ENCODE measurements at places on chromosomes 6 and 20.

GRCh38 chr6:158536891-158537798 lies 22.7 kb upstream of the TMEM181 start:
- DNase-seq: peak; percentile 31

DNA sequence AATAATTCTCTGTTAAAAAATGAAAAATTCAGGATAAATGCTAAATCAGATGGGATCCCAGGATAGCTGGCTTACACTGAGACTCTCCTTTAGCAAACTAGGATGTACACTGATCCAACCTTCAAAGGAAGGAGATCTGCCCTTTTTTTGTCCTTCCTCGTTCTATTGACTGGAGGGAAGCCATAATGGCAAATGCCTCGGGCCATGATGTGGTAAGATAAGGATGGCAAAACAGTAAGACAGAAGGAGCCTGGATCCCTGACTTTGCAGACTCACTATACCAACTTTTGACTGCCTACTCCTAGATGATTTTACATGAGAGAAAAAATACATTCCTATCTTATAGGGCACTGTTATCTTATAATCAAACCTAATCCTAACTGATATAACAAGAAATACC lies 156.9 kb upstream of the BEND3 start:
- no peak for DNase-seq

GRCh38 chr20:54475334-54476168 lies at the start of gene DOK5:
DOK5 (plus strand) TSS chr20:54475593; CDS start chr20:54475947, 354 bp downstream.
- no peak for DNase-seq

DNA sequence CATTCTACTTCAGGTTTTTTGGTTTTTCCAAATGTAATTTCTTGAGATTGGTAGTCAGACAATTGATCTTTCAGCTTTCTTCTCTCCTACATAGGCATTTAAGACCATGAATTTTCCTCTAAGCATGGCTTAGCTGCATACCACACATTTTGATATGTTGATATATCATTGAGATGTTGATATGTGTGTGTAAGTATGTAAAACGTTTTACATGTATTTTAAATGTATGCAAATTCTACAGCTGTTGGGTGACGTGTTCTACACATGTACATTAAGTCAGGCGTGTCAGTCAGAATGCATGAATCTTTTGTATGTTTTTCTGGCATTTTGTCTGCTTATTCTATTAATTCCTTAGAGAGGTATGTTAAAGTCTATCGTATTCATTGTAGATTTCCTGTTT lies 228.2 kb downstream of the CDH26 start:
- no peak for DNase-seq

DNA sequence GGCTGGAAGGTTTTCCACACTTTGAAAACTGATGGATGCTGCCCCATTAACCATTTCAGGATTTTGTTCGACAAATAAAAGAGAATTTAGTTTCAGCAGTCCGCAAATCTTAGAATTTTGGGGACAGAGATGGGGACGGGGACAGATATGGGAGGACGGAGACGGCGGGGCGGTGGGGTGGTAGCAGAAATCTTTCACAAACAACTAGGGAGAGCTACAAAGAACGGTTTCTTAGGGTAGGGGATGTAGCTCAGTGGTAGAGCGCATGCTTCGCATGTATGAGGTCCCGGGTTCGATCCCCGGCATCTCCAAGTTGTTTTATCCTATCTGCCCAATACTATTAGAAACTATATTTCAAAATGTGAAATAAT lies 15.1 kb downstream of the HMGN4 start:
- peak; percentile 89 for DNase-seq

GRCh38 chr20:34461779-34462087 lies 54.5 kb upstream of the DYNLRB1 start:
- no peak for DNase-seq

DNA sequence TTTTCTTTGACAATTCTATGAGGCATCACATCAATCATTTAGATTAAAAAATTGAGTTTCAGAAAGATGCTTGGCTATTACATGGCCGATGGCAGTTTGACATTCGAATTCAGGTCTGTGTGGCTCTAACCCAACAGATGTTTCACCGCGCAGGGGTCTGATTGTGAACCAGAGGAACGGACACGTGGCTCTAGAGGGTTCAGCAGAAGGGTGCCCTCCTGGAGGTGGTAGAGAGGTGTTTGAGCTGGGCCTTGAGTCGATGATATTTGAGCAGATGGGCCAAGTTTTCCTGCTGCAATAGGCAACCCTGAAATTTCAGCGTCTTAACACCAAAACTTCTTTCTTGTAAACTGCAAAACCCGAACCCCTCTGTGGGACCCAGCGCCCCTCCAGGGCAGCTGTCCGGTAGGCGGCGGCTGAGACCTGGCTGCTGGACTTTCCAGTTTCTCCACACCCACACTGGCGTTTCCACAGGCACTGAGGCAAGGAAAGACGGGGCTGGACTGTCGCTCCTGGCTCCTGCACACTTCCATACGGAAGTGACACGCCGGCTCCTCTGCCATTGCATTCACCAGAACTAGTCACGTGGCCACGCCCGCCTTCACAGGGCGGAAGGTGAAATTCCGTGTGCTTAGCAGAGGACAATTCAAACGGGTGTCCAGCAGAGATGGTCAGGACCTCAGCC lies 11.3 kb upstream of the AFDN start:
- no peak for DNase-seq

DNA sequence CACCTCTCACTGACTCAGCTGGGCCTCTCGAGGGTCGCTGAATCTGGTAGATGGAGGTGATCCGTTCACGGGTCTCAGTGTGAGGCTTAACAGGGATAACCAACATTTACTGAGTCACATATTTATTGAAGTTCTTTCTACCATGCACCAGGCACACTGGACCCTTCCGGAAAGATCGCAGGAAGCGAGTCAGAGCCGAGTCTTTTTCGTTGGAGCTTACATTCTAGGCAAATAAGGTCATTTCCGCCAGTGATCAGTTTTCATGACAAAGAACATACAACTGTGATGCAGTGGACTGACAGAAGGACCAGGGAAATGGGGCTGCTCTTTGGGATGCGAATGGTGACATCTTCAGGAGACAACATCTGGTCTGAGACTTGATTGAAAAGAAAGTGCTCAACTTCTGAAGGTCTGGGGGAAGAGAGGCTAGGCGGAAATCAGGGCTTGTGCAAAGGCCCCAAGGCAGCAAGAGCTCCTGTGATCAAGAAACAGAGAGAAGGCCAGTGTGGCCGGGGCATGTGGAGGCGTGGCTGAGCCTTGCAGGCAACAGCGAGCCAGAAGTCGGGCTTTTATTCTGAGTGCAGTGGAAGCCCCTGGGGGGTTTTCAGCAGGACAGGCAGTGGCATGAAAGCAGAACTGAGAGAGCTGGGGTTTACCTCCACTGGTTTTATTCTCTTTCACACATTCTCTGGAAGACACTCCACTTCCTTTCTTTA lies 56.7 kb downstream of the APCDD1L start:
- DNase-seq: no peak

DNA sequence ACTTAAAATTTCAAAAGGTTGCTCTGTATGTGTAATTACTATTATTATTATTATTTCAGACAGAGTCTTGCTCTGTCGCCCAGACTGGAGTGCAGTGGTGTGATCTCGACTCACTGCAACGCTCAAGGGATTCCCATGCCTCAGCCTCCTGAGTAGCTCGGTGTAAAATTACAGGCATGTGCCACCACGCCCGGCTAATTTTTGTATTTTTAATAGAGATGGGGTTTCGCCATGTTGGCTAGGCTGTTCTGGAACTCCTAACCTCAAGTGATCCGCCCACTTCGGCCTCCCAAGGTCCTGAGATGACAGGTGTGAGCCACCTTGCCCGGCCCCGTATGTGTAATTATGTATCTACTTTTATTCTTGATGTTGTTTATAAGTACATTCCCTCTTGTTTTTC lies 65.3 kb upstream of the ZNF217 start:
- DNase-seq: no peak

DNA sequence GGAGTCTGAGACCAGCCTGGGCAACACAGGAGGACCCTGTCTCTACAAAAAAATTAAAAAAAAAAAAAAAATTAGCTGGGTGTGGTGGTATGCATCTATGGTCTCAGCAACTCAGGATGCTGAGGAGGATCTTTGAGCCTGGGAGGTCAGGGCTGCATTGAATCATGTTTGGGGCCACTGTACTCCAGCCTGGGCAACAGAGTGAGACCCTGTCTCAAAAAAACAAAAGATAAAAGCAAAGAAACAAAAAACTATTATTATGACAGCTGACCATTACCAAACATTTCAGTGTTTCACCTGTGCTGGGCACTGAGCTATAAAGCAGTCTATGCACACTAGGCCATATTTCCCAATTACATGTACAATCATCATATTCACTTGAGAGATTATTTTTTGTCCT lies 35.7 kb downstream of the COX4I2 start:
- no peak for DNase-seq

DNA sequence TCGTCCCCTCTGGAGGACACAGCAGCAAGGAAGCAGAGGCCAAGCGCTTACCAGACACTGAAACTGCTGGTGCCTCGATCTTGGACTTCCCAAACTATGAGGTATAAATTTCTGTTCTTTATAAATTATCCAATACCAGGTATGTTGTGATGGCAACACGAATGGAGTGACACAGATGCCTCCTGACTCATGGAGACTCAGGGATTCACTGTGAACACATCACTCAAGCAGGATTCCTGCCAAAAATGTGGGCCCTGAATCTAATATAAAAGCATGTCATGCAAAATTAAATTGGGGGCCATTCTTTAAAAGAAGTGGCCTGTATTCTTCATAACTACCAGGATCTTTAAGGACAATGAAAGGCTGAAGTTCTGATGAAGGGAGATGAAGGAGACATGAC lies 52.5 kb upstream of the SLC22A23 start:
- DNase-seq: no peak

- no peak for DNase-seq
Measured at GRCh38 chr20:22775256-22775655, 190.9 kb upstream of the FOXA2 start.

GRCh38 chr6:45896783-45897441 lies 118.7 kb downstream of the CLIC5 start:
- no peak for DNase-seq

GRCh38 chr6:55474382-55474781 lies 104.6 kb downstream of the HMGCLL1 start:
- no peak for DNase-seq

DNA sequence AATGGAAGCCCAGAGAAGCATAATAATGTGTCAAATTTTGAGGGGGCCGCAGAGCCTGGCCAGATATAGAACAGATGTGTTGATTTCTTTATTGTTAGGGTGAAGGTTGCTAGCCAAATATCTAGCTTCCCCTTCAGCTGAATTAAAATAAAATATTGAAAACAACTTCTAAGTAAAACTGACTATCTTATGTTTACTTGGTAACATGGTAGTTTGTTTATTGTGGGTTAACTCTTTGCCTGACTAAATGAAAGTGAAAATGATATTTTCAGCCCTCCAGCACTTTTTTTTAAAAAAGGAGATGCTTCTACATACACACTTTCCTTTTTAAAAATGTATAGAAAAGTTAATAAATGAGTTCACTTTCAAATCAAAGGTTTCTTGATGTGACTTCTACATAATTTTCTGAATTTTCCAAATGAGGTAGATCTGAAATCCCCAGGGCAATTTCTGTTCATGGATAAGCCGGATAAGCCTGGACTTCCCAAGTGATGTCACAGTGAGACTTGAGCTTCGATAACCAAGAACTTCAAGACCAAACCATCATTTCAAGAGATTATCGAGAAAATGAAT lies 172.1 kb upstream of the OLIG3 start:
- no peak for DNase-seq

DNA sequence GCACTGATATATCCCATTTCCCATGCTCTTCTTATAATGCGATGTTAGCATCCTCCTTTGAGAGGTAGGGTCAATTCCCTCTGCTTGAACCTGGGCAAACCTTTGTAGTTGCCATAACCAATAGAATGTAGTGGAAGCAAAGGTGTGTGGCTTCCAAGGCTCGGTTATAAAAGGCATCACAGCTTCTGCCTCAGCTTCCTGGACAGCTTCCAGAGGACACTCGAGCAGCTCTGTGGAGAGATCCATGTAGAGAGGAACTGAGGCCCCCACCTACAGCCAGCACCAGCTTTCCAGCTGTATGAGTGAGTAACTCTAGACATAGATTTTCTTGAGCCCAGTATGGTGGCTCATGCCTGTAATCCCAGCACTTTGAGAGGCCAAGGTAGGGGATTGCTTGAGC lies 36.7 kb downstream of the FGD2 start:
- DNase-seq: no peak

GRCh38 chr6:128826606-128827005 lies 56.3 kb upstream of the LAMA2 start:
- no peak for DNase-seq

GRCh38 chr6:24967211-24967610 lies 31.5 kb upstream of the RIPOR2 start:
- no peak for DNase-seq

DNA sequence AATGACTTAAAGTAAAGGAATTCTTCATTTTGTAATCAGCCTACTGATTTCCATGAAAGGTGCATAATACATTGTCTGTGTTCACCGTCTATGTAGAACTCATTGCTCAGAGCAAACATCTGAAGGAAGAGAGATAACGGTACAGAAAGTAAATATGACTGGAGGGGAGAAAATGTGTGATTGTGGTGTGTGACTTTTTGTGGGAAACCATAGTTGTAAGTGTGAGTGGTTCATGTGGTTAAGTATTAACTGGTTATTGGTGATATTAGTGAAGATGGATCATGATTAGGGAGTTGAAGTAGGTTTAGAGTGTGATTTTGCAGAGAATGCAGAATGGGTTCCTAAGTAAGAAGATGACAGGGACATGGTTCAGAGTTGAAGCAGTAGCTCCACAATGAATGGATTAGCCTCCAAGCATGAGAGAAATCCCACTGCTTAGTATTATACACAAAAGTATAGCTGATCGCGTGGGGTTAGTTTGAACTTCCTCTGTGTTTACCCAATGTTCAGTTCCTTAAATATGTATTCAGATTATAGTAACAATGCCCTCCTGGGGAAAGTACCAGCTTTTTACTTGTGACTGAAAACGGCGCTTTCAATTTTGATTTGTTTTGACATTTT lies 368.9 kb downstream of the UTRN start:
- no peak for DNase-seq

- no peak for DNase-seq
Measured at GRCh38 chr20:41228858-41229257, 88.7 kb downstream of the ZHX3 start.

GRCh38 chr6:127212376-127212775 lies 54.3 kb upstream of the RNF146 start:
- DNase-seq: no peak

DNA sequence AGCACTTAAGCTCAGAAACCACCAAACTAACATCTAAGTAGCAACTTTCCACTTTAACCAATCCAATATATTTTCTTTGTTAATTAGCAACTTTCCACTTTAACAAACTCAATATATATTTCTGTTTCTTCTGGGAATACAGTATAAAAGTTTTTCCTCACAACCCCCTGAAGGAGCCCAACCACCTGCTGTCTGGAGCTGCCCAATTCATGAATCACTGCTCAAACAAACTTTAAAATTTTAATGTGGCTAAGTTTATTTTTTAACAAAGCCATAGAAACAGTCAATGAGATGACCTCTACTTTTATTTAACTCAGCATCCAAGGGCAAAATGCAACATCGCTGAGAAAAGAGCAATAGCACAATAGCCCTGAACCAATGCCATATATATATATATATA lies 500.1 kb downstream of the EPM2A start:
- no peak for DNase-seq
